Ovary (tissue), 10 donors: ENCODE measurements at places on chromosomes 11 and 22. TPM values are rescaled to one million over a fixed set of nuclear protein-coding genes. Genes with fewer than 3 reads are reported as not detected.

- H3K4me3 ChIP-seq, result no peak overlapping the region
- no peaks in the 10 kb centered on the region for H3K27me3 ChIP-seq
- no peaks in the 10 kb centered on the region for H3K4me1 ChIP-seq
These were observed 14.0 kb downstream of the GALNT18 start for GRCh38 chr11:11607772-11608171.

- no peak overlapping the region for H3K27ac ChIP-seq
- H3K27me3 ChIP-seq, result no peaks in the 10 kb centered on the region
- H3K36me3 ChIP-seq, result no peaks in the 10 kb centered on the region
- no peak for DNase-seq
- H3K4me3 ChIP-seq, result no peak overlapping the region
These were observed 6.4 kb downstream of the CD3E start for GRCh38 chr11:118310781-118311485.

DNA sequence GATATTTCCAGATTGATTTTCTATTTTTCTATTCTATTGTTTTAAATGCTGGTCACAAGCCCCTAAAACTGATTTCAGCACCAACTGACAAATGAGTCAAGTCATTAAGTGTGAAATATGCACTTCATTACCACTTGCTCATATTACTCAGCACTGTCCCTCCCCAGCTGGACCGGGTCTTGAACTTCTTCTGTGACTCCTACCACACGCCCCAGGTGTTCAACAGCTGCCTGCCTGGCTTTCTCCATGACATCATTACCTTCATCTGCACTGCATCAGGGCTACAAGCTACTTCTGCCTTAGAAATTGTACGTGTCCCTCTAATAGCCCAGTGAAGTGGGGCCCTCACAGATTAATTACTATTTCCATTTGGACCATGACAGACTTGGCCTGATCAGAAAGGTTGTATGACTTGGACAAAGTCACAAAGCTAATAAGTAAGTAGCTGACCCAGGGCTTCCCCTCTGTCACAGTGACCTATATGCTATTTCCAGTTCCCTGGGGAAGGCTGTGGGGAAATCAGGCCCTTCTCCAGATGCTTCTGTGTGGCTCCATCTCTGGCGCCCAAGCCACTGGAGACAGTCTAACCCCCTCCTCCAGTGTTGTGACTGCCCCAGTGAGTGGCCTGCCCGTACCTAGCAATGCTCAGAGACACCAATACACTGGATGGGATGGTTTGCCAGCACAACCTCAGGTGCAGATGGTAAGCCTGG is 18.1 kb downstream of the TBC1D10A start:
- H3K27ac ChIP-seq, result no peak overlapping the region
- H3K4me3 ChIP-seq, result no peak overlapping the region
- H3K36me3 ChIP-seq, result no peaks in the 10 kb centered on the region
- peaks cover 55% of the 10 kb centered on the region for H3K4me1 ChIP-seq

GRCh38 chr11:28303477-28304191 is 195.4 kb downstream of the METTL15 start:
- H3K36me3 ChIP-seq, result no peaks in the 10 kb centered on the region
- no peak for DNase-seq
- H3K27me3 ChIP-seq, result no peaks in the 10 kb centered on the region
- no peak overlapping the region for H3K4me3 ChIP-seq
- H3K27ac ChIP-seq, result no peak overlapping the region
- H3K4me1 ChIP-seq, result no peaks in the 10 kb centered on the region

GRCh38 chr11:89015614-89016013 is 50.2 kb downstream of the GRM5 start:
- no peaks in the 10 kb centered on the region for H3K4me1 ChIP-seq
- no peak overlapping the region for H3K4me3 ChIP-seq
- H3K27me3 ChIP-seq, result no peaks in the 10 kb centered on the region
- no peak overlapping the region for H3K27ac ChIP-seq

- H3K36me3 ChIP-seq, result no peaks in the 10 kb centered on the region
- no peak overlapping the region for H3K27ac ChIP-seq
- H3K4me3 ChIP-seq, result no peak overlapping the region
- H3K27me3 ChIP-seq, result no peaks in the 10 kb centered on the region
- no peak for DNase-seq
- peaks cover 15% of the 10 kb centered on the region for H3K4me1 ChIP-seq
These were observed 1.8 kb upstream of the TIGD3 start for GRCh38 chr11:65352783-65353182.

- H3K36me3 ChIP-seq, result no peaks in the 10 kb centered on the region
- H3K4me1 ChIP-seq, result no peaks in the 10 kb centered on the region
- H3K4me3 ChIP-seq, result no peak overlapping the region
- no peaks in the 10 kb centered on the region for H3K27me3 ChIP-seq
These were observed 5.8 kb downstream of the CD44 start for GRCh38 chr11:35144806-35145205.

GRCh38 chr11:64760759-64761420 is 1.1 kb upstream of the PYGM start:
- DNase-seq, result peak; percentile 30
- H3K4me1 ChIP-seq, result peaks cover 14% of the 10 kb centered on the region
- no peak overlapping the region for H3K4me3 ChIP-seq
- H3K36me3 ChIP-seq, result no peaks in the 10 kb centered on the region
- H3K27ac ChIP-seq, result no peak overlapping the region
- no peaks in the 10 kb centered on the region for H3K27me3 ChIP-seq

DNA sequence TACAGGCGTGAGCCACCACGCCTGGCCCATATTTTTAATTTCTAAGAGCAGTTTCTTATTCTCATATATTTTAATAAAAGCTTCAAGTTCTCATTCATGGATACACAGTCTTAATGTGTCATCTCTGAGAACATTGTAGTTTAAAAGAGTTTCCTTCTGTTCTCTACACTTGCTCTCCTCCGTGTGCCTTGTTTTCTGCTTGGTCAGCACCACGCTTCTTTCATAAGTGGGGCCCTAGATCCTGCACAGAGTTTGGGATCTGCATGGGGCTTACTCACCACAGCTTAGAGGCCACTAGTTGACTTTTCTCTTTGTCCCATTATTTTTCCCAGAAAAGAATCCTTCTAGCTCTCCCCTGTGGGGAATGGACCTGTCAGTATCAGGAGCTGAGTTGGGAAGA is 58.8 kb downstream of the PPP6R2 start:
- H3K4me1 ChIP-seq, result peaks cover 6% of the 10 kb centered on the region
- H3K27ac ChIP-seq, result no peak overlapping the region
- no peaks in the 10 kb centered on the region for H3K36me3 ChIP-seq
- H3K27me3 ChIP-seq, result no peaks in the 10 kb centered on the region
- H3K4me3 ChIP-seq, result no peak overlapping the region
- DNase-seq, result no peak

- no peaks in the 10 kb centered on the region for H3K4me1 ChIP-seq
- no peak overlapping the region for H3K27ac ChIP-seq
- DNase-seq, result no peak
- H3K36me3 ChIP-seq, result no peaks in the 10 kb centered on the region
- no peaks in the 10 kb centered on the region for H3K27me3 ChIP-seq
- H3K4me3 ChIP-seq, result no peak overlapping the region
These were observed 33.5 kb upstream of the CD44 start for GRCh38 chr11:35105319-35106079.

DNA sequence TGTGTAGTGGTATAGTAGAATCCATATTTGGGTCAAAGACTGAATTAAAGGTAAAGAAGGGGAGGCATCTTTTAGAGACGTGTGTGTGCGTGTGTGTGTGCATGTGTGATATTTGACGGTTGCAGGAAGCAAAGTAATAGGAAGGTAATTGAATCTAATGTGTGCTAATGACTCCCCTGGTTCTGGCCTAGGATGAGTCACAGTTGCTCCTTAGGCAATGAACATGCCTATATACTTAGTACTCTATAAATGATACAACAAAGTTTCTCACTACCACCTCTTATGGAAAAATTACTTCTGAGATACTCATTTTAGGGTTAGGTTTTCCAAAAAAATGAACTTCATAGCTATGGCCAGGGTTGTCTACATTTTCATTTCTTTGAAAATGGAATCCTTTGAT is 409.6 kb downstream of the GUCY1A2 start:
- H3K4me1 ChIP-seq, result no peaks in the 10 kb centered on the region
- DNase-seq, result no peak
- H3K27me3 ChIP-seq, result no peaks in the 10 kb centered on the region
- no peaks in the 10 kb centered on the region for H3K36me3 ChIP-seq
- H3K4me3 ChIP-seq, result no peak overlapping the region

DNA sequence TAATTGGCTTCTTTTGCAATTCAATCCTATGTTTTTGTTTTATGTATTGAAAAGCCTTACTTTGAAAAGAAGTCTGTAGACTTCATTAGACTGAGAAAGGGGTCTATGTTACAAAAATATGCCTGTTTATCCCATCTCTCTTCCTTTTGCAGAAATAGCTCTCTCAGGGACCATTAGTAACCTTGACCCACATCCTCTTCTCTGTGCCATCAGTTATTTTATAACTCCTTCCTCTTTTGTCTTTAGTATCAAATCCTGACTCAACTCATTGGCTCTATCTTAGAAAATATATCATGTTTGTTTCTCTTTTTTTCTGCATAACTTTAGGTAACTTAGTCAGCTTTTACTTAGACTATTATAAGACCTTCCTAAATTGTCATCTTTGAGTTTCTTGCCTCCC is 20.3 kb downstream of the ZC3H12C start:
- no peak overlapping the region for H3K27ac ChIP-seq
- H3K4me1 ChIP-seq, result peaks cover 1% of the 10 kb centered on the region
- DNase-seq, result no peak

DNA sequence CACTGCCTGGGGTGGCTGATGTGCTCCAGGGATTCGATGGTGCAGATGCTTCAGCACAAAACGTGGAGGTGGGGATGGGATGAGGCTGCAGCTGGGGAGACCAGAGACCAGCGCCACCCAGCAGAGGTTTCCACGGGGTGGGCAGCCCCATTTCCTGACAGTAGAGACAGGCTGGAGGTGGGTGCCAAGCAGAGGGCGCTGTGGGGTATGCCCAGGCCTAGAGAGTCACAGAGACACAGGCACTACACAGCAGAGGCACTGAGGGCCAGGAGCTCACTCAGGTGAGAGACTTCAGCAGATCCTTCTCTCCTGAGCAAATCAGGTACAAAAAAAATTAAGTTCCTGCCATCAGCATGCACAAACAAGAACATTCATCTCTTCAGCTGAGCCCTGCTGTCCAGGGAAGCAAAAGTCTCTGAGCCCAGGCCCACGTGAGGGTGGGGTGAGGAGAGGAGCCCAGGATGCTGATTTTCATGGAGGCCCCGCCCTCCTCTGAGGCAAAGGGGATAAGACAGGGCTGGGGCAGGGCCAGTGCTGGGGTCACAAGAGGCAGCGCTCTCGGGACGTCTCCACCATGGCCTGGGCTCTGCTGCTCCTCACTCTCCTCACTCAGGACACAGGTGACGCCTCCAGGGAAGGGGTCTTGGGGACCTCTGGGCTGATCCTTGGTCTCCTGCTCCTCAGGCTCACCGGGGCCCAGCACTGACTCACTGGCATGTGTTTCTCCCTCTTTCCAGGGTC is 53.1 kb downstream of the GGTLC2 start:
- no peaks in the 10 kb centered on the region for H3K36me3 ChIP-seq
- H3K4me1 ChIP-seq, result no peaks in the 10 kb centered on the region
- H3K27ac ChIP-seq, result no peak overlapping the region
- no peak overlapping the region for H3K4me3 ChIP-seq
- no peak for DNase-seq

DNA sequence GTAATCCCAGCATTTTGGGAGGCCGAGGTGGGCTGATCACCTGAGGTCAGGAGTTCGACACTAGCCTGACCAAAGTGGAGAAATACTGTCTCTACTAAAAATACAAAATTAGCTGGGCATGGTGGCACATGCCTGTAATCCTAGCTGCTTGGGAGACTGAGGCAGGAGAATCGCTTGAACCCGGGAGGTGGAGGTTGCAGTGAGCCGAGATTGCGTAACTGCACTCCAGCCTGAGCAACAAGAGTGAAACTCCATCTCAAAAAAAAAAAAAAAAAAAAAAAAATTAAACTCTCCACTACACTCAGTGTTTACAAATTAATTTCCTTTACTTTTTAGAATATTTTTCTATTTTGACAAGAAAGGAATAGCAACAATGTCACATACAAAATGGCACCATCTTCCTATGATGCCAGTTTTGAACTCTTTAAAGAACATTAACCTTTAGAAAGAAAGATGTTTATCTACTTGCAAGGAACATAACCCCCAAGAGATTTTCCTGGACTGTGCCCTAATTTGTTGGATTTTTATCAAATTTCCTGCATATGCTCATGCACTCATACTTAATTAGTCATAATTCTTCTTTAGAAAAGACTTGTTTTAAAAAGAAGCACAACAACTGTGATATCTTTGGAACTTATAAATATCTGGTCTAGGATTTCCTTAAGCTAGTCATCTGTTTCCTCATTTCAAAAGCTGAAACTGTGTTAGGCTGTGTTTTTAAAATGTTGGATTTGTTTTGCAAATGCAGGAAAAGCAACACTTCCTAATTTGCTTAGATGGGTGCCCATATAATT is 22.6 kb upstream of the HIPK3 start:
- H3K27me3 ChIP-seq, result no peaks in the 10 kb centered on the region
- H3K4me3 ChIP-seq, result no peak overlapping the region
- no peak for DNase-seq
- H3K36me3 ChIP-seq, result no peaks in the 10 kb centered on the region
- peaks cover 3% of the 10 kb centered on the region for H3K4me1 ChIP-seq
- H3K27ac ChIP-seq, result no peak overlapping the region

DNA sequence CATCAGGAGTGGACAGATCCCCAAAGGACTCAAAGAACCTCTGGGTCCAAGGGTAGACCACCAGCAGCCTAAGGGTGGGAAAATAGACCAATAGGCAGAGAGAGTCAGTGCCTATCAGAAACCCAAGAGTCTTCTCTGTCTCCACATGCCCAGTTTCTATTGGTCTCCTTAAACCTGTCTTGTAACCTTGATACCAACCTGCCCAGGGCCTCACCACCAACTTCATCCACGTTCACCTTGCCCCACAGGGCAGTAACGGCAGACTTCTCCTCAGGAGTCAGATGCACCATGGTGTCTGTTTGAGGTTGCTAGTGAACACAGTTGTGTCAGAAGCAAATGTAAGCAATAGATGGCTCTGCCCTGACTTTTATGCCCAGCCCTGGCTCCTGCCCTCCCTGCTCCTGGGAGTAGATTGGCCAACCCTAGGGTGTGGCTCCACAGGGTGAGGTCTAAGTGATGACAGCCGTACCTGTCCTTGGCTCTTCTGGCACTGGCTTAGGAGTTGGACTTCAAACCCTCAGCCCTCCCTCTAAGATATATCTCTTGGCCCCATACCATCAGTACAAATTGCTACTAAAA is at the start of gene HBB:
HBB (minus strand) TSS at position 340 of the 579 bp plus-strand sequence; CDS start at position 290, 50 bp downstream.
- H3K27ac ChIP-seq, result no peak within 1 kb of the TSS
- no peak for DNase-seq
- no peak within 1 kb of the TSS for H3K4me3 ChIP-seq
- H3K27me3 ChIP-seq, result no peaks in the 10 kb centered on the region
- no peaks in the 10 kb centered on the region for H3K36me3 ChIP-seq

ADAMTS15 gene
- 7.2 TPM for total RNA-seq

MN1 gene
- total RNA-seq, result 13.9 TPM

SLC29A2 gene
- total RNA-seq, result 1.6 TPM

OR51B4 gene
- 0.48 TPM for total RNA-seq

SGSM1 gene
- total RNA-seq, result 3.2 TPM

GPHA2 gene
- not detected for total RNA-seq

MAPK12 gene
- total RNA-seq, result 23.3 TPM

YIF1A gene
- total RNA-seq, result 64.2 TPM

ANO9 gene
- total RNA-seq, result 0.15 TPM

TSSK2 gene
- total RNA-seq, result not detected
